ENCODE measurements at places on chromosomes 13 and 19.

DNA sequence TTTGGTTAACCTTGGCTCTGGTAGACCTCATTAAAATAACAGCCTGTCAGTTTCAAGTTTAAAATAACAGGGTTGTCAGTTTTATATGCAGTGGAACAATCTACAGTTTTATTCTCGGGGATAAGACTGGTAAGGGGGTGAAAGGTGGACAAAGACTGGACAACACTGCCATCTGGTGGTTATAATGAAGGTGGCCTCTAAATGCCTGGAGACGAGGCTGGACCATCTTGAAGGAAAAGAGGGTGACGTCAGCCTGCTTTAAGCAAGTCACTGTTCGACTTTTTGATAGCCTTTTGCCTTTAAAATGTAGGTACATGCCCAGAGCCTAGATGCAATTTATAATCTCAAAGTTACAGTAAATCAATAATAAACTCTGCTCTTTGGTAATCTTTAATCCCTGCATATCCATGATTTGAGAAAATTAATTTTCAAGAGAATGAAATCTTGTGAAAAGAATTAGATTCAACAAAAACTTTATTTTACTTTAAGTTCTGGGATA lies 117.0 kb downstream of the DCT start:
- peak; percentile 85 for DNase-seq

- DNase-seq = no peak
These were observed 816 bp downstream of the RPS28 start for GRCh38 chr19:8321986-8322637.

DNA sequence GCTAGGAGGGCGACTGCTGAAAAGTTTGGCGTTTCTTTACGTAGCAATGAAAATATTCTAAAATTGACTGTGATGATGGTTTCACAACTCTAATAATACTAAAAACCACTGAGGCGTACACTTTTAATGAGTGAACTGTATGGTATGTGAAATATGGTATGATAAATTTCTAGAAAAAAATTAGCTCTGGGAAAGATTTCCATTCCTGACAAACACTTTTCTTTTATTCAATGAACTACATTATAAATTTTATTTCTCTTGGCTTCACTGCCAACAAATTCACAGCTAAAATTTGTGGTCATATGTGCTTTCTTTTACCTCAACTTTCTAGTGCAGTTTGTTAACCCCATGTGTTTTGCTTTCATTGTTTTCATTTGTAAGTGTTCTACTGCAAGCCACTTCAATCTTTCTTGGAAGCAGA lies 11.1 kb downstream of the ZC3H13 start:
- peak; percentile 91 for DNase-seq

DNA sequence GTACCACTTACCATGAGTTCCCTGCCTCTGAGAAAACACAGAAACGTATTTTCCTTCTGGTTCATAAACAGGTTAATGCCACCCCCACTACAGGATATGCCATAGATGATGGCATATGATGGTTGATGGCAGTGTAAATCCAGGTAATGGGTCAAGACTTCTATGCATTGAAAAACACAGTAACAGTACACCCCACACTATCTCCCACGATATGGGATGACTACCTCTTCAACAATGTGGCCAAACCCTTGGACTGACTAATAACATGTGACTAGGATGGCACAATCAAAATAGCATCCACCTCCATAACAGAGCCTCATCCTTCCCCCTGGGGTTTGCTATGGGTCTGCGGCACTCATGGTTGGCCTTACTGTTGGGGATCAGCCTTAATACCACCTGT lies 22.0 kb downstream of the ZNF235 start:
- DNase-seq = no peak

- peak; percentile 69 for DNase-seq
These were observed 1.2 kb downstream of the VASP start for GRCh38 chr19:45508417-45508860.

DNA sequence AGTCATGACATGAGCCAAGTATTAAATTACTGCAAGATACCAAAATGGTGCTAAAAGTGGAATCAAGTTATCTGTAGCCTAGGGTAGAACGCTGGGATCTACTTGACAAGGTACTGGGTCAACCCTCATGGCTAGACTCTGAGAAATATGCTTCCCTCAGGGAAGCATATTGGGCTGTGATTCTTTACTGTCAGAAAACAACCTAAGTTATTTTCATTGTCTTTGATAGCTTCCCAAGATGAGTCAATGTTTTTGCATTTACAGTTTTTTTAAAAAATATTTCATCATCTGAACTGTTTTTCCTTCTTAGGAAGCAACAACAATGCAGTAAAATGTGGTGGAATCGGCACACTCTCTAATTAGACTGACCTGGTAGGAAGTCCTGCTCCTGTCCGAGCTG lies 218.0 kb downstream of the RGCC start:
- peak; percentile 32 for DNase-seq

DNA sequence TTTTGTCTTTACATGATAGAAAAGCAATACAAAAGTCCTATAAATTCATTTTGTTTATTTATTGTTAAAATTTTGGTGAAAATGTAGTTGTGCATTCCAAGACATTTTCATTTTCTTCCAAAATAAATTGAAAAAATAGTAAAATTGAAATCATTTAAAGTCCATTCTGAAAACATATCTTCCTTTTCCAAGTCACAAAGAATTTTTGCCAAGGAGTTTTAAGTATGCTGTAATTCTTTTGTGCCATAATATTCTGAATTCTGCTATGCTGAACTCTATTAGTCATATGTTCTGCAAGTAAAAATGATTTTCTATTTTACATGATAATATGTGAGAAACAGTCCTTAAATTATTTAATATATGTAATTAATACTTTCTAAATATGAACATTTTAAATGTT lies 879.6 kb upstream of the SLC10A2 start:
- peak; percentile 33 for DNase-seq

GRCh38 chr13:34044660-34045080 lies 226.7 kb downstream of the RFC3 start:
- DNase-seq = peak; percentile 78

DNA sequence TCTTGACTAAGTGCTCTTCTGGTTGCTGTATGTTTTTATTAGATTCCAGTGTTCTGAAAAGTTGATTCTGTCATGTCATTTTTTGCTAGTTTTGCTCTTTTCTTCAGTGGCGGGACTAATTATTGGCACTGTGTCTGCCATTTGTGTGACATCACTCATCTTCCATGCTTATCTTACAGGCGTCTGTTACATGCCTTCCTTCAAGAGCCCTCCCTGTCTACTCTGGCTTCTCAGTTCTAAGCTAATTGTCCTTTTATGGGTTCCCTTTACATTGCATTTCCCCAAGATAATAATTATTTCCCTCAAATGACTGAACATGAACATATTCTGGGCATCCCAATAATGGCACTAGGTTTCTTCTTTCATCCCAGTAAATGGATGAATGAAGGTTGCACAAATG lies 459.1 kb downstream of the DCT start:
- DNase-seq = no peak

- no peak for DNase-seq
These were observed 844.5 kb downstream of the DIAPH3 start for GRCh38 chr13:59319276-59319675.

- peak; percentile 54 for DNase-seq
These were observed 33.9 kb upstream of the SEMA6B start for GRCh38 chr19:4593409-4593851.

DNA sequence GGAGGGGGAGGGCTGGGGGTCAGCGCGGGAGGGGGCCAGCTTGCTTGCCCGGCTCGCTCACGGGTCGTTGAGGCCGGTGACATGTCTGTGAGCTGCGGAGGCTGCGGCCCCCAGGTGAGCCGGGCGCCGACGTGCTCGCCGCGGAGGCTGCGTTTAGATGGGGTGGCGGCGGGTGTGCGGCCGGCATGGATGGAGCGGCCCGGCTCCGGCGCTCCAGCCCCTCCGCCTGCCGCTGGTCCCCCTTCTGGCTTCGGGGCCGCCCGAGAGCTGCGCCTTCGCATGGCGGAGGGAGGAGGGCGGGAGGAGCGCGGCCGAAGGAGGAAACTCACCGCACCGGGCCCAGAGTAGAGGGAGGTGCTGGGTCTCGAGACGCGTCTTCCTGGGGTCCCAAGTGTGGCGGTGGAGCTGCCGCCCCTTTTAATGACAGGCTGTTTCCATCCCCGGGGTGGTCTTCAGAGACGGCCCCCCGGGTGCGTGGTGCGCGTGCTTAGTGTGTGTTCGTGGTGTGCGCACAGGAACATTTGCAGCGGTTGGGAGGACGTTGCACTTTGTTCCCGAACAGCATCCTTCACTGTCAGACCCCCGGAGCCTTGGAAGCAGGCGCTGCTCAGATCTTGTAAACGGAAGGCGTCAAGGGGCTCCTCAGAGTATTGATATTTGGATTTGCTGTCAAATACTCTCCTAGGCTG lies at the start of gene AKAP11:
Gene AKAP11, plus strand, starts transcription at position 38 of the 689 bp plus-strand sequence. CDS start 14,197 bp downstream, outside the sequence.
- peak; percentile 57 for DNase-seq

DNA sequence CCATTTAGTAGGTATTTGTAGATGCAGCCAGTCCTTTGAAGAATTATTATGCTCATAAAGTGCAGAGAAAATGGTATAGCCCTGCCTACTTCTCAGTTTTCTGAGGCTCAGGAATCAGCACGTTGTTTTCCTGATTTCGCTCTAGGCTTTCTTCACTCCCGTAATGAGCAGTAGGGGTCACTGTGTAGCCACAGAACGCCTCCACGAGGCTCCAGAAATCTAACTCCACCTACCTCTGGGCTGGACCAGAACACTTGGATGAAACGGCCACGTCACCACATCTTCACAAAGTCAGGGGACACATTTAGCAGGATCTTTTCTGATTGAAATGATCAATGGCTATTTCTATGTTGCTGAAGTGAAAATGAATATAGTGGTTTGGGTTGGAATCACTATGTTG lies 49.8 kb upstream of the GTF3A start:
- peak; percentile 76 for DNase-seq

DNA sequence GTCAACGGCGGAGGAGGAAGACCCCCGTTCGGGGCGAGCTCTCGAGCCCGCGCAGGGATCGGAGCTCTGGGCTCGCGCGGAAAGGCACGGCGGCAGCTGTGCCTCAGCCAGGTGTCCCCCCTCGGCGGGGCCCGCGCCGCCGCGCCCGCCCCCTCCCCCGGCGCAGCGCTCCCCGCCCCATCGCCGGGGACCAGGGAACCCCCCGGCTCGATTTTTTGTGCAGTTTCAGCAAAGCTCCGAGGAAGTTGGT lies 110.0 kb downstream of the KCNRG start:
- no peak for DNase-seq

GRCh38 chr13:48369988-48370387 lies 42.9 kb downstream of the LPAR6 start:
- no peak for DNase-seq

GRCh38 chr13:23963947-23964346 lies 66.6 kb upstream of the C1QTNF9B start:
- no peak for DNase-seq

GRCh38 chr19:21460686-21461085 lies 44.7 kb upstream of the ZNF429 start:
- DNase-seq = no peak

- DNase-seq = no peak
These were observed 9.2 kb upstream of the GSX1 start for GRCh38 chr13:27783111-27783510.

DNA sequence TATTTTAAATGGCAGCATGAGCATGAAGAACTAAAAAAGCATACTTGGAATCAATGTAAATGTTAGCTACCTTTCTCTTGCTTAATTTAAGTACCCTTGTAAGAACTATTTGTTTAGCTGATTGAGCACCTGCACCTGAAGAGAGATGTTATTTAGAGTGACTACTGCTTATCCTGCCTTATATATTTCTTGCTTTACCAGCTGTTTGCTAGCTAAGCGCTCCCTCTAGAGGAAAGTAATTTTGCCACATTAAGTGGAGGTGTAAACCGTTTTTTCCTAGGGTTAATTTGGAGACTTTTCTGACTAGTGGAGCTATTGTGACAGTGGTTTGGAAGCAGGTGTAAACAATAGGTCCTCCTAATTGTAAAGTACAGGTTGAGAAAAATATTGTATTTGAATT lies 19.4 kb upstream of the PSG2 start:
- DNase-seq = no peak

- no peak for DNase-seq
These were observed 146.7 kb downstream of the USP12 start for GRCh38 chr13:27024776-27025492.

GRCh38 chr19:52142001-52142595 lies 2.4 kb upstream of the ZNF616 start:
- DNase-seq = no peak

GRCh38 chr13:43472980-43473379 lies 313.8 kb downstream of the ENOX1 start:
- peak; percentile 62 for DNase-seq

GRCh38 chr13:40503966-40504591 lies 162.4 kb downstream of the FOXO1 start:
- DNase-seq = peak; percentile 99

GRCh38 chr19:45681391-45682015 lies 10.2 kb downstream of the SNRPD2 start:
- peak; percentile 76 for DNase-seq

DNA sequence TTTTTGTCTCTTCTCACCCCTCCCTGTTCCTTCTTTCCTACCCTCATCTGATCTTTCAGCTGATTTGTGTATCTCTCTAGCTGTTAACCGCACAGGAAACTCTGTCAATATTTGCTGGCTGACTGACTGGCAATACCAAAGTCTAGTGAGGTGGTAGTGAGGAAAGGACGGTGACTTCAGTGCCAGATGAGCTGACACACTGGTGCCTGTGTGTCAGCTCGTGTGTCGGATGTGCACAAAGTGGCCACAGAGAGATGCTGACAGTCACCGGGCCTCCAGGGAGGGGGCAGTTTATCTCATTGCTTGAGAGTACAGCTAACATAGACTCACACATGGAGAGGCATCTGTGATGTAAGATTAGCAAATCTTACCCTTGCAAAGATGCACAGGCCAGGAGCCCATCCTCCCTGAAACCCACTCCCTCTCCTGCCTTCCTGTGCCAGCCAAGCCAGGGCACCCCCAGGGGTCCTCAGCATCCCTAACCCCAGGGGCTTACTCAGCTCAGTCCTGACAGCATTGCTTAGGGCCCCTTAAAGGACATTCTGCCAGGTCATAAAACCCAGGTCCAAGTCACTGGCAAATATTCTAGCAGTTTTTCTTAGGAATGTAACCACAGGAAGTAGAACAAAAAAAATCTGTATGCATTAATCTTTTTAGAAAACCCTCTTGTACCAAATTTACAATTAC lies 80.2 kb downstream of the SHISA2 start:
- DNase-seq = no peak

DNA sequence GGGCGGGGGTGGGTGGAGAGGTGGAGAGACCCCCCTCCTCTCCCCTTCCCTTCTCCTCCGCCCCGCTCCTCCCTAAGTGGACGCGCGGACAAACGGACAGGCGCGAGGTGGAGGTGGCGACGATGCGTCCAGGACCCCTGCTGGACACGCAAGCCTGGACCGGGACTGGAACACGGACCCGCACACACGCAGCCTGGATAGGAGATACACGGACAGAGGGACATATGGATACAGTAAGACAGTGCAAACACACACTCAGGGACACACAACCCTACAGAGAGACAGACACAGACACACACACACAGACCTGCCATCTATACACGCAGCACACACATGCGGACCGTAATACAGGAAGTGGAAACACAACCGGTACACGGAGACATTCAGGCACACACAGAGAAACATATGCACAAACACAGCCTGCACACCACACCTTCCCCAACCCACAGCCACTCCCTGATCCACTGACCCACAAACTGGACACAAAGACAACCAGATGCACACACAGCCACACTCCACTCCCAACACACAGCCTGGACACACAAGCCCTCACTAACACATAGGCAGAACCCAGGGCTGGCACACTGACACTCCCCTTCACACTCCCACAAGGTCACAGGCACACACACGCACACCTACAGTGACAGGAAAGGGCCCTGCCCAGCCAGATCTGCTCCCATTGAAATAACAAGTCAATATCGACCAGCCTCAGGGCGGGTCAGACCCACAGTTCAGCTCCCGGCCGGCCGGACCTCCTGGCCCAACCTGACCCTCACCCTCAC lies 696 bp upstream of the ERFL start:
- no peak for DNase-seq

- DNase-seq = no peak
These were observed at the start of gene TEX29 for GRCh38 chr13:111319998-111320911. Gene TEX29 (plus strand): TSS chr13:111320642. CDS start chr13:111320891, 249 bp downstream.
